CD4-positive, alpha-beta T cell treated with Interleukin-12 subunit alpha and Interleukin-12 subunit beta, for 1 hour (primary cell): ENCODE measurements at places on chromosomes 2 and 18.

DNA sequence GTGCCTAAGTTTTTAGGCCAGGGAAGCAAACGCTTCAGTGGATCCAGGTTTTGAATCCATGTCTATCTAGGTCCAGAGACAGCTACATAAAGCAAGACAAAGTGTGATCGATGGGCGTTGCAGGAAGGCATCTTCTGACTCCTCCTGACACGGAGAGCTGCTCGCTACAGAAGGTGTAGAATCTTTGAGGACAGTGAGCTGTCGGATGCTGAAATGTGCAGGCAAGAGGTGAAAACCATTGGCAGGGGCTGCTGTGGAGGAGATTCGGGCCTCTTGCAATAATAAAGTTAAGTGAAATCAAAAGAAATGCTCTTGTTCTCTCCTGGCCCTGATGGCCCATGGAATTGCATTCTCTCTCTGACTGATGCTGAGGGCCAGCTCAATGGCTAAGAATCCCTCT is 336.2 kb downstream of the CYRIA start:
- no peak for DNase-seq

DNA sequence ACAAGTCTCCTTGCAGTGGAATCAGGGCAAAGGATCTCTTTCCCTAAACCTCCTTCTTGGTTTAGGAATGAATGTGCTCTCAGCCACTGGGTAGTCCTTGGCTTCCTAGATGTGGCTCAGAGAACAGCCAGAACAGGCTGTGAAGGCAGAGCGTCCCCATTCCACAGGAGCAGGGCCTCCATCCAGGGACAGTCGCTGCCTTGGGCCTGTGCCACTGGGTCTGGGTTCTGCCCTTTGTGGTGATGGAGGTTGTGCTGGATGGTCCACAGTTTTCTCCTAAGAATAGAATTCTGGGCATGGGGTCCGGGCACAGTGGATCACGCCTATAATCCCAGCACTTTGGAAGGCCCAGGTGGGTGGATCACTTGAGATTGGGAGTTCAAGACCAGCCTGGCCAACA is 516.5 kb upstream of the RAB6C start:
- DNase-seq, result no peak

DNA sequence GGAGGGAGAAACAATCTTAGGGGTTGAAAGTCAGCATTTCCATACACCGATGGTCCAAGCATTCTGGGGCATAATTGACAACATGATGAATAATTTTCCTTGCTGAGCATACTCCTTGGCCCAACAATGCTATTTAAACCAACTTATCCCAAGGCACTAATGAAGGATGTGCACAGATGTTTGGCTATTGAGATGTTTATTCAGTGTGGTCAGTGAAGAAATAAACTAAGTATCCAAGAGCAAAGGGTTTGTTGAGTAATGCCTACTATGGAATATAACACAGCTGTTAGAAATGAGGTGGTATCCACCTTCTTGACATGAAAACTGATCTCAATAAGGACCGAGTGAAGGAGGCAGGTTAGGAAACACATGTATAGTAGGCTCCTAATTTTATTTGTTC is 53.9 kb upstream of the RAB6D start:
- DNase-seq, result no peak

- DNase-seq, result no peak
Observed at GRCh38 chr2:119175517-119175916, 17.0 kb upstream of the C1QL2 start.

DNA sequence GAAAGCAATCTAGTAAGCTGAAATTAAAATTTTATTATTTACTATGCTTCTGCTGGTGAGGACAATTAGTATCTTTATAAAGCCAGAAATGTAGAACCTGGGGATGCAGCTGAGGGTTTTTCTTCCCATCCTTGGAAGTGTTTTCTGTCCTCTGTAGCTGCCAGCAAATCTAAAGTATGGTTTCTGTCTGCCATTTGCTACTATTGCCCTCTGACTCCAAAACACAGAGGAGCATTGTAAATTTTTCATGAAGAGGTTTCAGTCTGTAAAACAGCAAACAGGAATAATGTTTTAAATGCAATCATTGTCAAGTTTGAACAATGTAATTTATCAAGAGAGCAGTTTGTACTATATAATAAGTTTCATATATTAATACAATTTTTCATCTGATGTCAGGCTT is 258.8 kb downstream of the ZNF407 start:
- DNase-seq, result no peak
